ENCODE measurements at places on chromosomes 13 and 19.

GRCh38 chr19:29764361-29764760 lies 47.4 kb upstream of the CCNE1 start:
- no peak for ATAC-seq

- ATAC-seq = peak; percentile 34
Observed at GRCh38 chr13:20566468-20566897, 474 bp upstream of the IFT88 start.

- ATAC-seq = no peak
Observed at GRCh38 chr13:43360171-43360570, 336.8 kb downstream of the DNAJC15 start.

DNA sequence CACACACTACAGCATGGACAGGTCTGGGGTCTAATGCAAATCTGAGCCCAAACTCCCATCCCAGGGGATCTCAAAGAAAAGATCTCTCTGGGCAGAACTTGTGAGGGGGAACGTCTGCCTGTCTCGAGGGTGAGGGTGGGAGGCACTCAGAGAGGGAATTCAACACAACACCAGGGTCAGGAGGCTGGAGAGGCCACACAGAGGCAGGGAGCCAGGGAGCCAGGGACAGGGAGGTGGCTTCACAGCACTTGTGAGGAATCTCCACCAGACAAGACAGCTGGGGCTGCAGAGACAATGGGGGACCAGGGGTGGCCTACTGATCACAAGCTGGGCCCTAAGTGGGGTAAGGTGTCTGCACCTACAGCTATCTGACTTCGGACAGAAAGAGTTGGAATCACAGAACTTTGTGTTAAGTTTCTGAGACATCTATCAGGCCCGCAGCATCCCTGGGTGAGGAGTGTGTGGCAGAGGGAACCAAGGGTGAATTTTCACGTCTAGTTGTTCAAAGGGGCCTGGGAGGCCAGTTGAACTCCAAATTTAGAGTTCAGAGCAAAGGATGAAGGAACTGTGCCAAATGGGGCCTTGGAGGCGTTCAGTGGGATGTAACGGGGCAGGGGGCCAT lies 12.7 kb upstream of the AKAP8L start:
- ATAC-seq = no peak

GRCh38 chr19:9934132-9934950 lies 2.0 kb downstream of the OLFM2 start:
- peak; percentile 79 for ATAC-seq

DNA sequence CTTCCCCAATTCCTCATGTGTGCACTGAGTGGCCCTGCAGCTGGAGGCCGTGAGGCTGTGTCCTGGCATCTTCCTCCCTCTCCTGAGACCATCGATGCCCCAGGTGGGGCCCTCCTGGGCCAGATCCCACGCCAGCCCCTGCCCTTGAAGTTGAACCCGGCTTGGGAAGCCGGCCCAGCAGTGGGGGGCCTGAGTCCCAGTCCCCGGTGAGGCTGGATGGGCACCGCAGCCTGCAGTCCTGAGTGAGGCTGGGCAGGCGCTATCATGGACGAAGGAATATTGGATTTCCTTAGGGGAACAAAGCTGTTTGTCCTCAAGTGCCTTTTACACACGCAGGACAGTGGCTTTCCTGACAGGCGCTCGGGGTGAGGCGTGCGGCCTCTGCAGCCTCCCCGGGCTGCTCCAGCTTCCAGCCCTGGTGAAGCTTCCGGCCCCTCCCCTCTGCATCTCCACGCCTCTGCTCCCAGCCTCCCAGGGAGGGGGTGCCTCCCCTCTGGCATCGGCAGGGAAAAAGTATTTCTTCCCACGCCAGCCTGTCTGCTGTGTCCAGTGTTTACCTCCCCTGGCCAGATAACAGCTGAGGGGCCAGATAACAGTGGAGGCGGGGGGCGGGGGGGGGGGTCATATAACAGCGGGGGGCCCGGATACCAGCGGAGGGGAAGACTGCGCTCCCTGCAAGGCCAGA lies 159.5 kb downstream of the KDM4B start:
- no peak for ATAC-seq

- peak; percentile 86 for ATAC-seq
Observed at GRCh38 chr13:48043789-48044503, 6.4 kb downstream of the NUDT15 start.

- no peak for ATAC-seq
Observed at GRCh38 chr13:89966524-89966923, 1381.0 kb upstream of the MIR17HG start.

DNA sequence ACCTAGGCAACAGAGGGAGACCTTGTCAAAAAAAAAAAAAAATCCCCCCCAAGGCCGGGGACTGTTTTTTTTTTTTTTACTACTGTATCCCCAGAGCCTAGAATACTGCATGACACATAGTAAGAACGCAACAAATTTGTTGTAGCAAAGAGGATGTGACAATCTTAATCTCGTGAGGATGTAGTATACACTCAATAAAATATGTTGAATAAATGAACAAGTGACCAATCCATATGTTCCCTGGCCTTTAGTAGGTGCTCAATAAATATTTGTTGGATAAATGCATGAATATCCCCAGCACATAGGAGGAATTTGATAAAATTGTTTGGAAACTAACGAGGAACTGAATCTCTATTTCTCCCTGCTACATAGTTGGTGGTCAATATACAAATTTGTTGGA lies 75.7 kb downstream of the MAP4K1 start:
- no peak for ATAC-seq

GRCh38 chr13:67094952-67095351 lies 135.2 kb downstream of the PCDH9 start:
- no peak for ATAC-seq

- no peak for ATAC-seq
Observed at GRCh38 chr19:44848036-44848811, 2.1 kb downstream of the NECTIN2 start.

DNA sequence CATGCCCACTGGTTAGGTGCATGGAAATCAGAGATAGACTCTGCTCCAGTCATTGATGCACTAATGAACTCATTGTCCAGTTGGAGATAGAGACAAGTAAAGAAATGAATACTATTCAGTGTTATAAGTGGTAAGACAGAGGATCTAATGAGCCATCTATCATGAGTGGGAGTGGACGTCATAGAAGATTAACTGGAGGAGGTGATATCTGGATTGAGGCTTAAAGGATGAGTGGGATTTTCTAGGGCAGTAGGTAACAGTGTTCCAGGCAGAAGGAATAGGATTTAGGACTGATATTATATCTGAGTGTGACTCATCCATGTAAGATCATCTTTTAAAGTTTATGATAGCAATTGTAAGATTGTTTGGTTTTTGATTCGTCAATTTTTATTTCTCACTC lies 152.2 kb upstream of the CSNK1A1L start:
- no peak for ATAC-seq

- ATAC-seq = no peak
Observed at GRCh38 chr19:56218961-56219360, 16.9 kb downstream of the ZSCAN5C start.

GRCh38 chr13:33169273-33169980 lies 116.1 kb downstream of the STARD13 start:
- ATAC-seq = no peak

DNA sequence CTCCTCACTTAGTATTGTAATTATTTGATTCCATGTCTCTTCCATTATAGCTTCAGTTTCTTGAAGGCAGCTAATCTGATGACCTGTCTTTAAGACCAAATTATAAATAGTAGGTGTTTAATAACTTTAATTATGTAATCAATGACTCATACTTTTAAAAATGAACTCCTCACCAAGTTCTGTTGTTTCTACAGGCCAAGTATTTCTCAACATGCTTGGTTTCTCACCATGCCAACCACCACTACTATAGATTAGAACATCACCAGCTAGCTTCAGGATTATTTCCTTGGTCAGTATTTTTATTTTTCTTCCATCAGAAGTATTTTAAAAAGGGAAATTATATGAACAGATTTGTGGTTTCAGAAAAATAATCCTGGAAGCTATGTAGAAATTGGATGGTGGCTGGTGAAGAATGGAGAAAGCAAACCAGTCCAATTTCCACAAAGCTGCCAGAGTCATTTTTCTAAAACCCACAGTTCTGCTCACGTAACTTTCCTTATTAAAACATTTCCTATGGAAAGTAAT lies 237.7 kb upstream of the DACH1 start:
- no peak for ATAC-seq

GRCh38 chr19:2045501-2046045 lies 5.5 kb downstream of the MKNK2 start:
- no peak for ATAC-seq

- no peak for ATAC-seq
Observed at GRCh38 chr19:39112338-39112890, 13.2 kb upstream of the PAK4 start.

DNA sequence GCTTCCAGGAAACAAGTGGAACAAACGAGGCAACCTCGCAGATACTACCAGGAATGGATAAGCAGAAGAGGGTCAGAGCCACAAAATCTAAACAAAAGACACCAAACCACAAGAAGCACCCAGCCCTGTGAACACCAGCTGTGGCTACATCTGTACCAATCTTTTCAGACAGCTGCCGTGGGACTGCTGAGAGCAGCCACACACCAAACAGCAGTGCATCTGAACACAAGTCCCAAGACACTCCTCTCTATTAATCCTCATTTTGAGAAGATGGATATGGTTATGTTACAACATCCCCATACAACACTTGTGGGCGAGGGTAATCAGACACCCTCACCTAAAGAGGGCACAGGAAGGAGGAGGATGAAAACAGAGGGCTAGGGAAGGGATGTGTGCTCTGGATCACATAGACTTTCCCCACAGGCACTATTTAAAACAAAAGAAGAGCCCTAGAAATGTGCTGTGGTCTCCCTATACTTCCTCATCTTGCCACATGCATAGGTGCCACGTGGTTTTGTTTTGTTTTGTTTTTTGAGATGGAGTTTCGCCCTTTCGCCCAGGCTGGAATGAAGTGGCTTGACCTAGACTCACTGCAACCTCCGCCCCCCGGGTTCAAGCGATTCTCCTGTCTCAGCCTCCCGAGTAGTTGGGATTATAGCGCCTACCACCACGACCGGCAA lies 41.6 kb upstream of the ZNF14 start:
- ATAC-seq = no peak

DNA sequence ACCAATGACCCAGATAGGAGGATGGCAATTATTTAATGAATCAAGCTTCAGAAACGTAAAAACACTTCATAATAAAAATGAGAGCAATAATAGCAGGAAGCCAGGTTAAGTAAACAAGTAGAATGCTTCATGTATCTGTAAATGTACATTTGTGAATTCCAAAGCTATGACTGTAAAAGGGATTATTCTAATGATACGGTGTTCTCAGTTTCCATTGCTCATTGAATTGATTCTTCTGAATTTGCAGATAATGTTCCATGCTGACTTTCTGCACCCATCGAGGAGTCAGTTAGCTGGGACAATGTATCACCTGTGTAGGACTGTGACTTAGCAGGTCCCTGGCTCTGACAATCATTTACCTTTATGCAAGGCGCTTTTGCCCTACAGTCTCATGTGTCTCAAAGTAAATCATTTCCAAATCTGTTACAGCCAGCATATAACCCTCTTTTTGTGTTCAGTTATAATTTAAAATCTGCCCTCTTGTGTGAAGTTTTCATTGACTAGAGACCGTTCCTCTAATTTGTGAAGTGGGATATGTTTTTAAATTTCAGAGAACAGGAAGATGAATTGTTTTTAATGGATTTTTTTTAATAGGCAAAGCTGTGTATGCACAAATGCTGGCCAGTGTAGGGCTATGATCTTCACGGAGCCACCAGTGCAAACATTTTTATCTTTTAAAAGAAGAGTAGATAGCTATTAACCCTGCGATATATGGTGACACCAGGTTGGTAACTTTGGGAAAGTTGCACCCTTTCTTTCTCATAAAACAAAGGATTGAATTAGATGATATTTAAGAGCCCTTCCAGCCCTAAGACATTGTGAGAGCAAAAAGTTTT lies 267.1 kb downstream of the KLF5 start:
- peak; percentile 49 for ATAC-seq

DNA sequence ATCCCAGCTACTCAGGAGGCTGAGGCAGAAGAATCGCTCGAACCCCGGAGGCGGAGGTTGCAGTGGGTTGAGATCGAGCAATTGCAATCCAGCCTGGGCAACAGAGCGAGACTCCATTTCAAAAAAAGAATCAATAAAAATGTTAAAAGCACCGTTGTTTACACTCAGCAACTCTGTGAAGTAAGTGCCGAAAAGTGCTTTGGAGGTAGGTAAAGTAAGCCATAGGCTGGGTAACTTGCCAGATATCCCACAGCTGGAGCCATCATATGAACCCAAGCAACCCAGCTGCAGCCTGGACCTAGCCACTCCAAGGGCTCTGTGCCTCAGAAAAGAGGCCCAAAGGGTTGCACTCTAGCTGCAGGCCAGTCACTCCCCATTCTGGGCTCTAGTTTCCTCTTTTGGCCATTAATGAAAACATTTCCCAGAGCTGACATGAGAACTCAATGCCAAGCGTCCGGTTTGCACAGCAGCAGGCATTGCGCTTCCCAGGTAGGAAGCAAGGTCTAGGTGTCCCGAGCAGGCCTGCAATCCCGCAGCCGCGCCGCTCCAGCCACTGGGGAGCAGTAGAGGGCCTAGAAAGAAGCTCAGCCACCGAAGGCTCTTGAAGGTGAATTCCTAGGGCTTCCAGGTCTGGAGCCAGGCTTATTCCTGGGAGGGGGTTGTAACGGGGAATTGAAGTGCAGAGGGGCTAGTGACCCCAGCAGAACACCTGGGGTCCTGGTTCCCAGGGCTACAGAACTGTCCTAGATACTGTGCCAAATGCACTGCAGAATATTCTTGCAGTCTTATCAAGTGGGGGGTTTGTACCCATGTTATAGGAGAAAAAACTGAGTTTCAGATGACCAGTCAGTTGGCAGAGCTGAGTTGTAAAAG lies 4.1 kb upstream of the CD79A start:
- ATAC-seq = no peak

DNA sequence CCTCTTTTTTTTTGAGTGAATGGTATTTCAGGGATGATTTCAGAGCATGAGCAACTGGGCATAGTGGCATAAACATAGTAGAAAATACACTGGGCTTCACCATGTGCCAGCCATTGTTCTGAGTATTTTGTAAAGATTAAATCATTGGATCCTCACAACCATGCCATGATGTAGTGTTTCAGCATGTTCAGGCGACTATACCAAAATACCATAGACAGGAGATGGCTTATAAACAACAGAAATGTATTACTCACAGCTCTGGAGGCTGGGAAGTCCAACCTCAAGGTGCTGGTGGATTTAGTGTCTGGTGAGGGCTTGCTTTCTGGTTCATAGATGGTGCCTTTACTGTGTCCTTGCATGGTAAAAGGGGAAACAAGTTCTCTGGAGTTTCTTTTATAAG lies 101.5 kb upstream of the KL start:
- ATAC-seq = no peak

- ATAC-seq = no peak
Observed at GRCh38 chr13:78138756-78139155, 220.1 kb upstream of the EDNRB start.

All from activated T-helper 17 cell treated with anti-CD3 and anti-CD28 coated beads, Interleukin-2, amount 50 U/mL, for 72 hours (primary cell).